ENCODE measurements at places on chromosomes 5 and 9. TPM values are rescaled to one million over a fixed set of nuclear protein-coding genes. Genes with fewer than 3 reads are reported as not detected.

DNA sequence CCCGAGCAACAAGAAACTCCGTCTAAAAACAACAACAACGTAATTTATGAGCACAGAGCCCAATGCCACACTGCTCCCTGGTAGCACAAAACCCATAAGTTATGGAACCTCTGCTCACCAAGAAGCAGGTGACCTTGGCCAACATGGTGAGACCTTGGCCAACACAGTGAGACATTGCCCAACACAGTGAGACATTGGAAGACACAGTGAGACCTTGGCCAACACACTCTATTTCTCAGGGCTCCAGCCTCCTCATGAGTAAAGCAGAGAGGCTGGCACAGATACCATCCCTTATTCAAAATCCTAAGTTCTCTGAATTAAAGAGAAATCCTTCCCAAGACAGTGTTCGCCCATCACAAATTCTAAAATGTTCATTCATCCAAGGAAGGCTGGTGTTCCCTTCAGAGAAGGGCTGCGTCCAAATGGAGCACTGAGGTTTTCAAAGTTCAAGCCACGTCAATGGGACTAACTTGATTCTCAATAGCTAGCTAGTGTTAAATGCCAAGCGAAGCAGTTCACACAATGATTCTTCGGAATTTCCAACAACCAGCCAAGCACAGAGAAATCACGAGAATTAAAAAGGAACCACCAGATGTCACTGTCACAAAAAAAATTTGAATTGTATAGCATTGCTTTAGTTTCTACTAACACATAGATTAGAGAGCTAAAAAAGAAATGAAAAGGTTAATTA, 29.5 kb downstream of the TTC39B start:
- no peak for DNase-seq

DNA sequence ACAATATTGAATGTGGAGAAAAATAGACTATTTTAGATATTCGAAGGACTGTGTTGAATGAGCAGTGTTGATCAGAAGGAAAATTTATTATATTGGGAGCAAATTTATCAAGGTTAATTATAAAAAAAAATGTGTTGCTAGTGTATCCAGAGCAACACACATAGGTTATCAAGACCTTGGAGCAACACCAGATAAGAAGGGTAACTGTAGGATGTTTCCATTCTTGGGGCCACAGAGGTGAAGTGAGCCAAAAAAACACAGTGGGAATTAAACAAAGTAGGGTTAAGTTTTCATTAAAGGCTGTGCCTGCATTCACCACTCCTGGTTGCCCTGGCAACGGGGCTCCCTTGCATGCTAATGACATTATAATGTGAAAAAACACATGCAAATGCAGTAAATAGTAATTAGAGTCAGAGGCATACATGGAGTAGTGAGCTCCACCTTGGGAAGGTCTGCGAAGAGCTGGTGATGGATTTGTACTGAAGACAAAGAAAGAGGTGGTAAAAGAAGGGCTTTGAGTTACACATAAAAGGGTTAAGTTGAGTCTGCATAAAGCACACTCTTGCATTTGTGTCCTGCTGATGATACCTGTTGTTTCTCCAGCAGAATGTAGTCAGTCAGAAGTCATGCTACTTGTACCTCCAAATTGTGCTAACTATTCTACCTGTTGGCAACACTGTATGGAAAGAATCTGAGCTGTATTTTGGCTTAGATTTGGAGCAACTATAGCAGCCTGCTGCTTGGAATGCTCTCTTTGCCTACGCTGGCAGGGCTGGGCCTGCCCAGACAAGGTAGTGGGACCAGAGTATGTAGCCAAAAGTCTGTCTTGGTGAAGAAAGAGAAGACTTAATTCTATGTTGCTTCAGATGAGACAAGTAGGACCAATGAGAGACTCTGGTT, 59.6 kb downstream of the ATG10 start:
- no peak for DNase-seq

- DNase-seq, result no peak
Observed at GRCh38 chr9:111628411-111628810, 2.7 kb upstream of the DNAJC25 start.

DNA sequence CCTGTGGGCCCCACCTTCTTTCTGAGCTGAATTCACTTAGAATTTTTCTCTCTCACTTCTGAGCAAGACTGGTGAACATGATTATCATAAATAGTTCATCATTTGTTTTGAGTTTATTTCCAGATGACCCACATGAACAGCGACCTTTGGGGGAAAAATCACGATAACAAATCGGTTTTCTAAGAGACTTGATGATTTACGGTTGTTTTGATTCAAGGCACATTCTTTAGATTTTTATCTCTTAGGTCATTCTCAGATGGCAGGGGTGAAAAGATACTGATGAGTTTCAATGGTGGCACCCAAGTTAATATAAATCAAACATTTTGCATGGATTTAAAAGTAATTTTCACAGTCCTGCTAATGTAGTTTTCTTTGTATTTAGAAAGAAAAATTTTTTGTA, 95.1 kb downstream of the DMXL1 start:
- DNase-seq, result no peak

DNA sequence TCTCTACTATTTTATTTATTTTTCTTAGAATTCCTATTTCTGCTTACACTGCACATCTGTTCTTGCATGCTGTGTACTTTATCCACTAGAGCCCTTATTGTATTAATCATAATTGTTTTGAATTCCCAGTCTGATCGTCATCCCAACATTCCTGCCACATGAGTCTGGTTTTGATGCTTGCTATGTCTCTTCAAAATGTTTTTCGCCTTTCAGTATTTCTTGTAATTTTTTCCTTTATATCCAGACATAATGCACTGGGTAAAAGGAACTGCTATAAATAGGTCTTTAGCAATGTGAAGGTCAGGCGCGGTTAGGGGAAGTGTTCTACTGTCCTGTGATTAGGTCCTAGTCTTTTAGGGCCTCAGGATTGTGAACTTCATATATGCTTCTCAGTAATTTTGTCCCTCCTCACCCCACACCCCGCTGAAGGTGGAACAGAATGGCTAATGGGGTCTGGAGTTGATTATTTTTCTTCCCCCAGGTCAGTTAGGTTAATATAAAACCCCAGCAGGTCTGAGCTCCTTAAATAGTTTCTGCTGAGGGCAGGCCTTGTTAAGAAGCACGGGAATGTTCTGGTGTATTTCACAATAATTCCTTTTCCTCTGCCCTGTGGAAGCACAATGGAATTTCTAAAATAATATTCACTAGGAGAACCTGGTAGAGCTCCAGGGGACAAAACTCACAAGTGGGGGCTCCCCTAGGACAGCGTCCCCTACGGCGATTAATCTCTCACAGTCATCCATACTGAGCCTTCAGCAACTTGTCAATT, 146.6 kb upstream of the TUT7 start:
- peak; percentile 23 for DNase-seq

GRCh38 chr9:120928483-120929228, 2.1 kb upstream of the TRAF1 start:
- DNase-seq, result no peak

- no peak for DNase-seq
Observed at GRCh38 chr9:26551971-26552370, 340.6 kb downstream of the CAAP1 start.

DNA sequence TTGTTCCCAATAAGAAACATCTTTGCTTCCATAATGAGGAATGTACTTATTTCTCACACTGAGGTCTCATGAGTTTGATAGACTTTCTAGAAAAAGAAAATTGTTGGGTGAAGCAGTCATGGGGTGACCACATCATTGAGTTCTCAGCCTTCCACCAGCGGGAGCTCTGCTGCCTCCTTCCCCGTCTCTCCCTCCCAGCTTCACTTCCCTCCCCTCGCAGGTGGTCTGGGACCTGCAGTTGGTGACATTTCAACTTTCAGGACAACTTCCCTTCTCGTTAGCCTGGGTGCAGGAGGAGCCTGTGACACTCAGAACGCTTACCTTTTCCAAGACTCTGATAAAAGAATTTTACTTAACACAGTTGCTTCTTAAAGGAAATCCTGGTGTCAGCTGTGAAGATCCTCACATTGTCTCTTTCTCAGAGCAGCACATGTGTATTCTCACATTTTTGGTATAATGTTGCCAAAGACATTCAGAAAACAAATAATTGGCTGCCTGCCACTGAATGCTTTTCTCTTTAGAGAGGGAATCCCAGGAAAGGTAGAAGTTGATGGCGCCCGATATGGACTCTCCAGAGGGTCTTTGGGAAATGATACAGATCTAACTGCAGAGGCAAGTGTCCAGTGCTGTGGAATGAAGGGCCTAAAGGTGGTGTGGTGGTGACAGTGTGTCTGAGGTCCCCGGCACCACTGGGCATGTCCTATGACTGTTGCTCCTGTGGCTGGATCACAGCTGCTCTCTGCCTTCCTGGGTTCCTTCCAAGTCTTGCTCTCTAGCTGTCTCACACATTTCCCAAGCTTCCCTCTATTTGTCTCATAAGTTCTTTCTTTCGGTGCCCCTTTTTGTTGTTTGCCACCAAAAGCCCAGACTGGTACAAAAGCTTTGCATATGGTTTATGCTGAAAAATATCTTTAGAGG, 238.1 kb downstream of the GAS1 start:
- no peak for DNase-seq

- no peak for DNase-seq
Observed at GRCh38 chr9:70998962-70999361, 122.5 kb downstream of the TRPM3 start.

DNA sequence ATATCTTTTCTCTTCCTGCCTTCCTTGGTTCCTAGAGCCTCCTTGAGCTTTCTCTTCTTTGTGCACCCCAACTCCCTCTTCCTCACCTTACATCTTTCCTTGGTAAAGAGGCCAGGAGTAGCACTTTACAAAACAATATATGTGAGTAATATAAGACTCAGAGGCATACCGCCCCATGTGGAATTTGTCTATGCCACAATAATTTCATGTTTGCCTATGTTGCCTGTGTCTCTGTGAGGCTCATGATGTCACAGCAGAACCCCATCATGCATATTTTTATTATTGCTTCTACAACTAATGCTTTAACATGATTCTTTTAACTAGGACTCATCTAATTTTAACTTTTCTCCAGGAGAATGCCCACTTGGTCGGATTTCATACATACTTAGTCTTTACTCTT, 15.0 kb upstream of the LVRN start:
- DNase-seq, result no peak

GRCh38 chr9:20364959-20365358, 257.3 kb downstream of the MLLT3 start:
- DNase-seq, result no peak

DNA sequence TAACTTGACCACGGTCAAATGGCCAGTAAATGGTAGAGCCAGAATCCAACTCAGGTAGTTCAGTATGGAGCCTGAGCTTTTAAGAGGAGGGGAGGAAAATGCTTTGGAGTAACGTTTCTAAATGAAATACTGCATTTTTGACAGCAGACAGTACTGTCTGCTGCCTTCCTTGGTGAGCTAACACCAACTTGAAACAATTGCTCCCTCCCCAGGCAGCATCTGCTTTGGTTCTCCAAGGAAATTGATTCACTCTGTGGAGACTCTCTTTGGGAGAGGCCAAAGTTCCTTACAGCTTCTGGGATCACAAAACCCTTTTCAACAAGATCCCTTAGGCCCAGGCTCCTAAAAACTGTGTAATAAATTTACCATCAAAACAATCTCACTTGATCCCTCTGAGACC, 75.2 kb upstream of the SSBP2 start:
- DNase-seq, result no peak

- no peak for DNase-seq
Observed at GRCh38 chr9:7500521-7500920, 299.1 kb downstream of the DMAC1 start.

DNA sequence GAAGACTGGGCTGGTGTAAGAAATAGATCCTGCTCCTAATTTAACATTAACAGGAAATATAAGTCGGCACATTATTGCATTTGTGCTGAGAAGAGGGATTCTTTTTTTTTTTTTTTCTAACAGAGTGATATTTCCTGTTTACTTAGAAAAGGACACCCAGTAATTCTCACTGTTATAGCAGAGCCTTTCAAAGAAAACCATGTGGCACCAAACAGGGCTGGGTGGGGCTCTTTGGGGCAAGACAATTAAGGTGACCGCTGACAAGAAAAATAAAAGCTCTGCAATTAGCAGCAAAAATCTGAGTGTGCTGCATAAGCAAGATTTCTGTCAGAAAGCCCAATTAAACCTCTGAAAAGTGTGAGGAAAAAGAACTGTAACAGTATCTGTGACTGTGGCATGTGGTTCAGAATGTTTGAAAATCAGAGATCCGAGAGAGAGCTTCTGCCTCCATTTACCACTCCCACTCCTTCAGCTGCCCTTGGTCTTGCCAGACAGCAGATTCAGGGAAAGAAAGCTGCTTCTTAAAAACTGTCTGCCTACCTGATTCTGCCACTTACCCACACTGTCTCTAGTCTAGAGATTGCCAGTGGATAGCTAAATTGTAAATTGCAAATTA, 77.1 kb upstream of the IQGAP2 start:
- no peak for DNase-seq

PALM2AKAP2 gene
- total RNA-seq, result 19.3 TPM

HABP4 gene
- 21.8 TPM for total RNA-seq

PCA3 gene
- not detected for total RNA-seq

CD72 gene
- total RNA-seq, result 1.7 TPM

EGFLAM gene
- total RNA-seq, result 3.5 TPM
